Immature natural killer cell (primary cell): ENCODE measurements at places on chromosomes 5 and 9.

DNA sequence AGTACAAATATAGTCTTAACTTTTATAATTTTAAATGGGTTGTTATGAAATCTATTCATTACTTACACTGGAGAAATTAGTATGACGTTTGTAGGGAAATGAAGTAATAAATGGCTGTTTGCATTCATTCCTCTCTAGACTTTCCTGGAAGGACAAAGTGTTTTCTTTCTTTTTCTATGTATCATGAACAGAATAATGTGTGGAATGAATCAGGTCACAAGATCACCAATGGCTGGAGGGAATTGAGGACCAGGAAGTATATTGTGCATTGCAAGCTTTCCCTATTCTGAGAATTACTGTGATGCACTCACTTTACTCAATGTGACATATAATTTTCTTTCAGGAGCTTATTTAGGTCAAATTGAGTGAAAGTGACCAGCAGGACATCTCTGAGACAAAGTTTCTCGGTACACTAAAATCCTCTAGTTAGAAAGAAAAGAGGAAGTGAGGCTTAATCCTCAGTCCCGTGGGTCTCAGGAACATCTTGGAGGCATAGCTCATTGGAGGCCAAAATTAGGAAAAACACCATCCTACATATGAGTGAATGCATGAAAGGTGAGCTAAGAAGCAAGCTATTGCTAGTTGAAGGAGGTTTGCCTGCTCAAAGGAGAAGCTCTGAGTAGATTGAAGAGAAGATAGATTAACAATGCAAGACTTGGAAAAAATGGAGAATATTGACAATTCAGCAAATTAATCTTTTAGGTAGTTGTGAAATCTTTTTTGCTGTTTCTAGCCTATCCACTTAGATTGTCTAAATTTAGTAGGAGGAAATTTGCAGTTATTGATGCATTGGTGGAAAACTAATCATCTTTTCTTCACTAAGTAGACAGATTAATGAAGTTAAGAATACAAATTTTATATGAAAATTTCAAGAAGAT is 28.0 kb downstream of the ERAP2 start:
- no peak for DNase-seq

GRCh38 chr5:125370461-125371205 is 624.2 kb upstream of the ZNF608 start:
- DNase-seq, result no peak

DNA sequence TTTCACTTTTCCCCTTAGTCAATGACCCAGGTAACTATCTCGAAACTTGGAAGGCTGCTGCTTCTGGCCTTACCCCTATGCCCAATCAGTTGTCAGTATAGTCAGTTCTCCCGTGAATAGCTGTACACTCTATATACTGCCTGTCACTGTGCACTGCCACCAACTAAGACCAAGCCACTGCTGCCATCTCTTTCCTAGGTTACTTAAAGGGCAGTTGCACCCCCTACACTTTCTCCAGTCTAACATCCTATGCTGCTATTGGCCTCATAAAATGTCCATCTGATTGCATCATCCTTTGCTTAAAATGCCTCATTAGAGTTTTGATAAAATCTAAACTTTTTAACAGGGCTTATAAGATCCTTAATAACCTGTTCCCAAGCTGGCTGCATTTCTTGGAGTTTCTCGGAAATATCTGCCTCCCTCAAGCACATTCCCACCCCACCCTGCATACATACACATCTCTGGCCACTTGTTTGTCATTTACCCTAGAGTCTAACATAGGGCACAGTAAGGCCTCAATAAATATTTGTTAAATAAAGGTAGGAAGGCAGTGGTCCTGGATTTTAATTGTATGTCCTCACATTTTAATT is 32.8 kb upstream of the TNFAIP8 start:
- no peak for DNase-seq

DNA sequence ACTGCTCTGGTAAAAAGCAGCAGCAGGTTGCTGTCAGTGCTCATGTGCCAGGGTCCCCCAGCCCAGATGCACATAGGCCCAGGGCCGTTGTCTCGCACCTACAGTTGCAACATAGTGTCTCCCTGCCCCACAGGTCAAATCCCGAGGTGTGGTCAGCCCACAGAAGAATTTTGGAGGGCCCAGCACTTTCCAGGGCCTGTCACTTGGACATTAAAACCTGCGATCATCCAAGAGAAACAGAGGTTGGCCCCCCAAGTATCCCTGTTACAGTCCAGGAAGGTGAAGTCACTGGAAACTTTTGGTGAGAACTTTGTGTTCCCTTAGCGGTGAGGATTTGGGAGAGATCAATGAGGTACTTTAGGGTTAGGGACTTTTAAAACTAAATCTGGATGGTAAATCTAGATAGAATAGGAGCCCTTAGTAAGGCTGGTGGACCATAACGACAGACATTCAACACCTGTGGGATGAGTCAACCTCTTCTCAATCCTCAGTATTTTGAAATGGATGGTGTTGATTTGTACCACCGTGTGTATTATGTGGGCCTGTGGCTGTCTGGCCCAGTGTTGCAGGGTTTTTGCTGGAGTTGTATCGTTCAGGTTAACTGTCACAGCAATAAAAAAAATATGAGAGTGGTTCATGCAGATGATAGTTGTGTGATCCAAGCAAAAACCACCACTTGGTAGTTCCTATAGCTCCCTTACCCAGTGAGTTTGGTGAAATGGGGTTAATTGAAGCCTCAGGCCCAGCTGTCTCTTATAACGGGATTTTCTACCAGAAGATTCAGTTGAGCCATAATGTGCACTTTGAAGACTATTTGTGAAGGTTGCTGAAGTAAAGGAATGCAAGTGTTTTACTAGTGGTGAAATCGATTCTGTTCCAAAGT is 19.2 kb downstream of the OR2S2 start:
- DNase-seq, result no peak

- no peak for DNase-seq
Measured at GRCh38 chr5:75617736-75618352, 6.6 kb downstream of the ANKDD1B start.

- no peak for DNase-seq
Measured at GRCh38 chr9:77707383-77708063, 59.4 kb upstream of the GNA14 start.

GRCh38 chr9:17816431-17817027 is 237.7 kb downstream of the SH3GL2 start:
- no peak for DNase-seq

DNA sequence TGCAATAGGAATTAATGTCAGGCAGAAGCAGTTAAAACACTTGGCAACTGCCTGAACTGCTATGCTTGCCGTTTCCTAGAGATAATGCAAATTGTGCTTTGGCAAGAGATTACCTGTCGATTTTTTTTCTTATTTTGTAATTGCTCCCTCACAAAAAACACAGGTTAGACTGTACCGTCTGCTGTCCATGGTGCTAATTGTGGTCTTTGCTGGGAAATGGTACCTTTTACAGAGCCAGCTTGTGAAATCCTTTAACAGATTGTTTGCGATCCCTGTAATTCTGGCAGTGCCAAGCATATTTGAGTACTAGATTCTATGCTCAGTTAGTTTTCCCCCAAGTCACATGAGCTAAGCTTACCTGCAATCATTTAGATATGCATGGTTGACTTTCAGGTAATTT is 2125.8 kb upstream of the WWC1 start:
- DNase-seq, result no peak

DNA sequence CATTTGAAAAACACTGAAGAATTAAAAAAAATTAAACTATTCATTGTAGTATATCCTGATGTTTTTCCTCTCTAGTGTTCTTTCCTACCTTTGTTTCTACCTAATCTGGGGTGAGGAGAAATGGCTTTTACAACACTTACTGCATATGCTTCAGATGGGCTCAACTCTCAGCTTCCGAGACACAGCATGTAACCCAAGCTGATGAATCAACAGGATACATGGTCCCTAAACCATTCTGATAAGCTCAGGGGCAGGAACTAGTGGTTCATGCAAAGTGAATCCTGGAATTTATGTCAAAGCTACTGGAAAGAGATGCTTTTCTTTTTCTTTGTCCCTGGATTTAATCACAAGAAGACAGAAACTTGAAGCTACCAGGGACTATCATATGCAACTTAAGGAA is 672.5 kb upstream of the RORB start:
- DNase-seq, result no peak

- DNase-seq, result no peak
Measured at GRCh38 chr9:21810388-21810787, 8.0 kb downstream of the MTAP start.

DNA sequence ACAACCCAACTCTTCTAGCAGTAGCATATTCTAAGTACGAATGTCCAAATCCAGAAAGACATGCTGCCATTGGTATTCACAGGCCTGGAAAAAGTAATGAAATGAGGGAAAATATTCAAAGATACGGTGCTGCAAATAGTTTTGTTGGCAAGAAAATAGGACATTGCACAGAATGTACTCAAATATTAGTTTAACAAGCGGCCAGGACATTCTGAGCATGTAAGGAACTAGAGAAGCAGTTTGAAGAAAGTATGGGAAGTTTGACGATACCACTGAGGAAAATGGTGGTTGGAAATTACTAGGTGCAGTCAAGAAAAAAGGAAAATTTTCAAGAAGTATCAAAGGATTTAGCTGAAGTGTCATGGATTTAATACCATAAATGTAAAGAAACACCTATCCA is 468.0 kb upstream of the GRIN3A start:
- DNase-seq, result no peak

GRCh38 chr5:9626955-9627354 is 3.2 kb downstream of the TAS2R1 start:
- DNase-seq, result no peak

- no peak for DNase-seq
Measured at GRCh38 chr5:57299986-57300385, 126.1 kb downstream of the GPBP1 start.

DNA sequence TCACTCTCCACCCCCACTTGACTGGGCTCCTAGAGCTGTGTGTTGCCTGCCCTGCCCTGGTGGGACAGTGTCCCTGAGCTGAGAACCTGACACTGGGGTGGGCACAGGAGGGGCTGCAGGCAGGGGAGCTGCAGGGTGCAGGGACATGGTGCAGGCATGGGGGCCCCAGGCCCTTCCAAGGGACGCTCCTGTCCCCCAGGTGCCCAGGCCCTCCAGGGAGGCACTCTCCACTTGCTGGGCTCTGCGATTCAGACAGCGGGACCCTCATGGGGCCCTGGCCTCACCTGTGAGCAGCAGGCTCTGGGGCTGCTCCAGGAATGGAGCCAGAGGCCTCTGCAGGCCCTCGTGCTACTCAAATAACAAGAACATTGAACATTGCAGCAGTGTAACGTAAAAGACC is 89.4 kb downstream of the BARX1 start:
- no peak for DNase-seq

- DNase-seq, result no peak
Measured at GRCh38 chr5:45109636-45110035, 300.9 kb downstream of the MRPS30 start.

- no peak for DNase-seq
Measured at GRCh38 chr5:72467461-72467860, 39.7 kb downstream of the ZNF366 start.

DNA sequence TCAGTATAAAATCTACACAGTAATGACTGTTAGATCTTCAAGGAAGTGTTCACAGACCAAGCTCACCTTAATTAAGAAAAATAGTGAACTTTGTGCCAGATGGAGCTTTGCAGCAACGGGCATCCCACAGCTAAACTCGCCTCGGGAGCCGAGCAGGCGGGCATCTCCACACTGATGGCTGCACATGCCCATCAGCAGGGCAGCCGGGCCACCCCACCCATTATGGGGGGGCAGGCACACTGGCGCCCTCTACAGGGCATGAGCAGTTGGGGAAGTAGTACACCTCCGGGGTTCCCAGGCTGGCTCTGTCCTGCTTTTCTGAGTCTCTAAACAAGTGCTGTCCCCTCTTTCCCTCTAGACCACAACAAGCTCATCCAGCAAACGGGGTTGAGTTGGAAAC is 21.6 kb downstream of the ANKS6 start:
- DNase-seq, result no peak

- DNase-seq, result no peak
Measured at GRCh38 chr5:135007749-135008363, 26.2 kb downstream of the PITX1 start.

DNA sequence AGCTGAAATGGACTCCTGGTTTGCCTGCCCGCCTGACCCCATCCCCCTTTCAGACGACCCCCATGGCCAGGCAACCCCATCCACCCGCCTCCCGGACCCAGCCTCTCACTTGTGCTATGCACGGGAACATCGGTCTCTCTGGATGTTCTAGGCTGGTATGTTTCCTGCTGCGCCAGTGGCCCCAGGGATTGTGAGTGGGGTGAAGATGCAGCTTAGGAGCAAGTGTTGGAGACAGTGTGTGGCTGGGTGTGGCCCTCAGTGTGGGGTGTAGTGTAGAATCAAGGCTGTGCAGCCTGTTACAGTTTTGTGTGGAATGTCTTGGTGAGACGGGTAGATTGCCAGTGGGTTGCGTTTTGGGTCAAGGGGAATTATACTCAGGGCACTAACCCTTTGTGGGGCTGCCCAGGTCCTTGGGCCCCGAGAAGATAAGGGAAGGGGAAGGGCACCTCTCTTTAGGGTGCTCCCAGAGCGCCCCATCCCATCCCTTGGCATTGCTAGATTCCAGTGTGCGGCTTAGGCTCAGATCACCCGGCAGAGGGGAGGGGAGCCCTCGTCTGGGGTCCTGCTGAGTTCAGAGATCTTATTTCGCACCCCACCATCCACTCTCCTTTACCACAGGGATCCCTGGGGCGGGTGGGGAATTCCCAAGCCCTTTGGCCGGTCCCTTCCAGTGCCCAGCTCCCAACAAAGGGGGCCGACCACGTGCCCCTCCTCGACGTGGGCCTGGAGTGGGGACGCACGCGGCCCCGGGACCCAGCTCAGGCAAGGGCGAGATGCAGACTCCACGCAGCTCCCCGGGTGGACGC is 4.6 kb downstream of the IER5L start:
- DNase-seq, result no peak

DNA sequence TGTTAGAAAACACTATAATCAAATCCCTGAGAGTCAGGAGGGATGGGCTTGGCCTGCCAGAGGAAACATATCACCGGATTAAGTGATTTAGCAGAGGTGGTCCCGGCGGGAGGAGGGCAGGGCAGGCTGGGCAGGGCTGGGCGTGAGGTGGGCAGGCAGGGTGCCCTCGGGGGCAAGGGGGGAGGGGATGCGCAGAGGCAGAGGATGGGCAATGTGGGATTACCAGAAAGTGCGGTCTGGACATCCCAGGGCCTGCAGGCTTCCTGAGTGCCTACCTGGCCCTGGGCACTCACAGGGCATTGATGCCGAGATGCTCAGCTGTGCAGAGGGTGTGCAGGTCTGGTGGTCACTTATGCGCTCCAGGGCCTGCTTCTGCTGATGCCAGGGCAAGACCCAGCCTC is 115.2 kb downstream of the ADAMTS2 start:
- DNase-seq, result no peak
